ENCODE measurements at places on chromosomes 1 and 21.

DNA sequence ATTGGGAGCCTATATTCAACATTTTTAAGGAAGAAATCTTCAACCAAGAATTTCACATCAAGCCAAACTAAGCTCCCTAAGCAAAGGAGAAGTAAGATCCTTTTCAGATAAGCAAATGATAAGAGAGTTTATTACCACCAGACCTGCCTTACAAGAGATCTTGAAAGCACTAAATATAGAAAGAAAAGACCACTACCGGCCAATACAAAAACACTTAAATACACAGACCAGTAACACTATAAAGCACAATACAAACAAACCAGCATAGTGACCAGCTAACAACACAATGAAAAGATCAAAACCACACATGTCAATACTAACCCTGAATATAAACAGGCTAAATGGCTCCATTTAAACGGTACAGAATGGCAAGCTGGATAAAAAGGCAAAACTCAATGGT, 165.4 kb downstream of the MRPL39 start:
- DNase-seq, result no peak

GRCh38 chr1:5370311-5370710, 621.9 kb downstream of the NPHP4 start:
- DNase-seq, result no peak

- no peak for DNase-seq
Measured at GRCh38 chr1:209657140-209657879, 5.1 kb upstream of the LAMB3 start.

- DNase-seq, result no peak
Measured at GRCh38 chr1:226890331-226891108, 20.1 kb downstream of the PSEN2 start.

- no peak for DNase-seq
Measured at GRCh38 chr1:31335007-31335406, 37.9 kb downstream of the FABP3 start.

GRCh38 chr1:31208361-31208945, 31.2 kb downstream of the NKAIN1 start:
- no peak for DNase-seq

DNA sequence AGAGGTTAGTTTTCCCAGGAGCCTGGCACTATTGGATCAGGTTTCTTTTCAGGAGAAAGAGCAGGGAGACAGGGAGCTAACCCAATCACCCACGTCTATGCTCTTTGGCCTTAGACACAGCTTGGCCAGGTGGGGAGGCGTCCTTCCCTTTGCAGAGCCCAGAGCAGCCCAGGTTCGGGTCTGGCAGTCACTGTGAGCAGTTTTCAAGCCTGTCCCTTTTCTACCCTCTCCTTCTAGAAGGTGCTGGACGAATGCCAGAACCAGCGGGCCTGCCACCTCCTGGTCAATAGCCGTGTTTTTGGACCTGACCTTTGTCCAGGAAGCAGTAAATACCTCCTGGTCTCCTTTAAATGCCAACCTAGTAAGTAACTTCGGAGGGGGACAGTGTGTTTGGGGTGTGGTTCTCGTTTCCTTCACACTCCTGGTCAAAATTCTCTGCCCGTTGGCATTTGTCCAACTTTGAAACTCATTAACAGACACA, 44.9 kb downstream of the EVA1C start:
- DNase-seq, result no peak

DNA sequence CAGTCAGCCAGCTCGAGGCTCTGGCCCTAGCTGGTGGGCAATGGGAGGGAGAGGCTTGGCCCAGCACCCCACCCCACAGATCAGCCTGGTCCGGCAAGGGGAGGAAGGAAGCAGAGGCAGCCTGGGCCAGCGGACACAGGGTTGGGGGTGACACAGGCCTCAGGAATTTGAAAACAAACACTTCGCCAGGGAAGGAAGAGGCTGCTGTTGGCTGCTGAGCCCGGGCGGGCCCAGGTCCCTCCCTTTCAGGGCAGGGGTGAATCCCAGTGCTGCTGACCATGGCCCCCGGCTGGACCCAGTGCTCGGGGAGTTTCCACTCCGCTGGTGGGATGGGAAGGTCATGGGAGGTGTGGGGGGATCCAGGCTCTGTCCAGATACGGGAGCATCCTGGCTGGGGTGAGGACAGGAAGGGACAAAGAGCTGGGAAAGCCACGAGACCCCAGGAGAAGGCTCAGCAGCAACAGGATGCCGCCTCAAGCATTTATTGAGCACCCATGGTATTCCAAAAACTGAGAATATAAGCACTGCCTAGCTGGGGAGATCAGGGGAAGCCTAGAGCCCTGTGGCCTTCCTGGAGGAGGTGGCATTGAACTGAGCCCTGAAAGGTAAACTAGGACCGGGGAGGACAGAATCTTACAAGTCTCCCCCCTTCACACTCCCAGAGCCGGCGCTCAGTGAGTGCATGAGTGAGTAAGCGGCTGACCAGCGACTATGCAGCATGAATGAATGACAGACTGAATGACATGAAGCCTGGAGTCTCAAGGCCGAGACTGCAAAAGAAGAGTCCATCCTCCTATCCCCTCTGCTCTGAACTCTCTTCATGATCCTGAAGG, 26.2 kb upstream of the EPHA2 start:
- DNase-seq, result no peak

- DNase-seq, result no peak
Measured at GRCh38 chr21:34639882-34640788, 25.2 kb upstream of the RCAN1 start.

- DNase-seq, result no peak
Measured at GRCh38 chr1:110230381-110231199, 20.5 kb downstream of the KCNC4 start.

GRCh38 chr1:8427986-8428385, 110.1 kb downstream of the SLC45A1 start:
- DNase-seq, result no peak

DNA sequence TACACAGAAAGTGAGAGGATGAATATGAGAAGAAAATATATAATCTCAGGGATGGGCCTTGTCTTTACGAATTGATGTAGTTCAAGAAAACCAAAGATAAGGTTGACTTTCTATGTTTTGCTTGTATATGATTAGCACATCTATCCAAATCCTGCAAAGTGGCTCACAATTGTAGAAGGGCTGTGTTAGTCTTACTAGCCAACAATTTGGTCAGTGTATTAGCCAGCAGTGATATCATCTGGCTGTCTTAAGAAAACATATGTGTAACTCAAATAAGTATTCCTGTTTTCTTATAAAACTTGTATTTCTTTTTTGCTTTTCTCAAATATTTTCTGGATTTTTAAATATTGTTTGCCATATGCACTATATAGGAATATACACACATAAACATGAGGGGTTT, 5.5 kb downstream of the SDCCAG8 start:
- no peak for DNase-seq

DNA sequence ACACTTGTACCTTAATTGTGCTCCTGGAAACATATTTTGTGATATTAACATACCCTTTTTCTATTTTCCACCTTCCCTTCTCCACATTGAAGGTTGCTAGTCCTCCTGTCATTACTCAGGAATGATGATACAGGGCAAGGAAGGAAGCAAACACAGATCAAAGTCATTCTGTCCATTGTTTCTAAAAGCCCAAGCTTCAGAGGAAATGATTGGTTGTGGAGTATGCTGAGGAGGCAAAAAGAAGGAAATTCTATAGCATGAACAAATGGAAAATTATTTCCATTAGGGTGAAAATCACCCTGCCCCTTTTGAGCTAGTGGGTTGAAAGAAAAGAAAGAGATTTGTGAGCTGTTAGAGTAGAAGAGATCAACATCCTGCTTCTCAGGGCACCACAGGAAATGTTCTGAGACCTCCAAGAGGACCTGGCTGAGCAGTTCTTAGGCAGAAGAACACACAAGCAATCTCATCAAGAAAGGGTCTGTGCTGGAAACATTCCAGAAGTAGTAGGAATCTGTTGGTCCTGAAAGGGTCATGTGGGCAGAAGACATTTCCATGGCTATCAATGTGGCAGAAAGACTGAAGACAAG, 29.0 kb upstream of the PRRX1 start:
- no peak for DNase-seq

GRCh38 chr1:29709704-29710280, 473.5 kb downstream of the PTPRU start:
- no peak for DNase-seq

GRCh38 chr1:171220081-171220420, 28.2 kb upstream of the FMO1 start:
- no peak for DNase-seq

DNA sequence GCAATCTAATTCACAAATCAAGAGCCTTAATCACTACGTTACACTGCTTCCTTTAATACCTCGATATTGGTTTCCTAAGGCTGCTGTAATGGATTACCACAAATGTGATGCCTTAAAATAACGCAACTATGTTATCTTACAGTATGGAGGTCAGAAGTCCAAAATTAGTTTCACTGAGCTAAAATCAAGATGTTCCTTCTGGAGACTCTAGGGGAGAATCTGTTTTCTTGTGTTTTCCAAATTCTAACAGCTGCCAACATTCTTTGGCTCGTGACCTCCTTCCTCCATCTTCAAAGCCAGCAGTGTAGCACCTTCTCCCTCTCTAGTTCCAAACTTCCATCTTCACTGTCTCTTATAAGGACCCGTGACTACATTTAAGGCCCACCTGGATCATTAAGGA, 335.0 kb upstream of the NFIA start:
- DNase-seq, result no peak

DNA sequence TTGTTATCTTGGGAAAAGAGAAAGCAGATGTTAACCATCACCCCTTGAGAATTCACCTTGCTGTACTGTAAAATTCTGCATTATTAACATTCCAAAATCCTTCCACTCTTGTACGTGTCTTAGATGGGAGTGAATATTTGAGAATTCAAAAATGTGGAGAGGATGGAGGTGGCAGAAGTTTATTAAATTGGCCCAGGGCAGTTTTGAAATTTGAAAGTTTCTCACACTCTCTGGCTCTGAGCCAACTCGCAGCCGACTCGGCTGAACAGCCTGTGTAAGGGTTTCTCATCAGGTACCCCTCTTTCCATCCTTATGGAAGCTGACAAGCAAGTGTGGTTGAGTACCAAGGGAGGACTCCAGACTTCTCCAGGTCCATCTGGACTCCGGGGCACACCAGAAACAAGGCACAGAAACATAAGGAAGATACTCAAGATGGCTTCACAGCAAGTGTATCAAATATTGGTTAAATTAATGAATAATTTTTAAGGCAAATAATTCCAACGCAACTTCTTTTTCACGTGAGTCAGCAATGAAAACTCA, 45.1 kb downstream of the RRAGC start:
- DNase-seq, result no peak

DNA sequence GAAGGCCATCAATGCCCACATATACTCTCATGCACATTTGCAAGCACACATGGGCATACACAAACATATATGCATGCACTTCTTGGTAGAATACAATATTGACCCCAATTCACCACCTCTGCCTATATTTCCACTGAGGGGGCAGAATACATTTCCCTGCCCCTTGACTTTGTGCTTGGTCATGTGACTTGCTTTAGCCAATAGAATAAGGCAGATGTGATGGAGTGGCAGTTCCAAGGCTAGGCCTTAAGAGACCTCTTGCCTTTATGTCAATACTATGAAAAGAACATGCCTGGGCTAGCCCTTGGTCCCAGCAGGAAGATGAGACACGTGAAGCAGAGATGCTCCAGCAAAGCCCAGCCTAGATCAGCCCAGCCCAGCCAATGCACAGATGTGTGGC, 66.0 kb upstream of the GRIK3 start:
- DNase-seq, result no peak

DNA sequence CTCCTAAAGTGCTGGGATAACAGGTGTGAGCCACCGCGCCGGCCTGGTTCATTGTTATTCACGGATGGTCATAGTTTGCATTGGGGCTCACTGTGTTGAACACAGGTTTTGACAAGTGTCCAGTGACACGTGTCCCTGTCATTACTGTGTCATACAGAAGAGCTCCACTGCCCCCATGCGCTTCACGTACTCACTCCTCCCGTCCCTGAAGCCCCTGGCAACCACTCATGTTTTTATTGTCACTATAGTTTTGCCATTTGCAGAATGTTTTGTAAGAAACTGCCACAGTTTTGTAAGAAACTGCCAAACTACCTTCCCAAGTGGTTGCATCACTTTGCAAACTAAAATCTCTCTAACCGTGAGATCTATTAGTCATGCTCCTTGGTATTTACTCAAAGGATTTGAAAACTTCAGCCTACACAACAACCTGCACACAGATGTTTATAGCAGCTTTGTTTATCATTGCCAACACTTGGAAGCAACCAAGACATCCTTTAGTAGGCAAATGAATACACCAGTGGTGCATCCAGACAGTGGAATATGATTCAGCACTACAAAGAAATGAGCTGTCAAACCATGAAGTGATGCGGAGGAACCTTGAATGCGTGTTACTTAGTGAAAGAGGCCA, 163.2 kb upstream of the COL6A1 start:
- DNase-seq, result no peak

DNA sequence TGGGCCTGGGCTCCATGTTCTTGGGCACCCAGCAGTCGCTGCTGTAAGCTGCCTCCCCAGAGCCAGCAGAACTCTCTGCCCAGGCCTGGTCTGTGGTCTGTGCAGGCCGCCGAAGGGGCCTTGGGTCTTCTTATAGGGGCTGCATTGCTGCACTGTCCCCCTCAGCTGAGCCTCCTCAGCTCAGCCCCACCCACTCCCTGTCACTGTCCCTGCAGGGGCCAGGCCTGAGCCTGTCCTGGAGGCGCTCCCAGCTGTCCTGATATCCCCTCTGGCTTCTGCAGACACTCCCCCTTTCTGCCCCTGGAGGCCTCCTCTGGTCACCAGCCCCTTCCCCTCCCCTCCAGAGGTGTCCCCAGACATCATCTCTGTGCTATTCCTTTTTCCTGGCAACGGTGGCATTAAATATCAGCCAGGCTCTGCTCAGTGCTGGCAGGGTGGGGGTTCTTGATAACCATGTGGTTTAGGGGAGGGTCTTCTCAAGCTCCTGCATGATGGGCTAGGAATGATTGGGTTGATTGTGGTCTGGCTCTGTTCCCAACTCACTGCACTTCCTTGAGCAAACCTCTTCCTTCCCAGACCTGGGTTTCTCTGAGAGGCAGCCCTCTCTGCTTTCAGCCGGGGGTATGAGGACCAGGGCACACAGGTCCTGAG, 3.7 kb upstream of the FOXO6 start:
- DNase-seq, result no peak

DNA sequence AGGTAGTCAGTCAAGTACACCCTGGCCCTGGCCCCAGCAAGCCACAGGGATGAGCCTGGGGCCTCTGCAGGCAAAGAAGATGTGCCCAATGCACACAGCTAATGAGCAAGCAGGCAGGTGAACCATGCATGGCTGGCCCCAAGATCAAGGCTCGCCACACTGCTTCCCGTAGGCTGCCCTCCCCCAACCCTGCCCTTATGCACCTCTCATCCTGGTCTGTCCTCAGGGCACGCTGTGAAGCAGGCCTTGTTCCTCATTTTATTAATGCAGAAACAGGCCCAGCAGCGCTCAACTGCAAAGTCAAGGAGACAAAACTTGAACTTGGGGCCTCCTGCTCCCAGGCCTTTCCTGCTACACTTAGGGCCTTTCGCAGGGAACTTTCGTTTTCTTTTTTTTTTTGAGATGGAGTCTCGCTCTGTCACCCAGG, 35.6 kb upstream of the ID3 start:
- no peak for DNase-seq

GRCh38 chr1:205449254-205449749, 6.5 kb downstream of the BLACAT1 start:
- no peak for DNase-seq

Data from cortex of kidney (tissue), 1 donor.